ENCODE measurements at places on chromosomes 1 and 21.

DNA sequence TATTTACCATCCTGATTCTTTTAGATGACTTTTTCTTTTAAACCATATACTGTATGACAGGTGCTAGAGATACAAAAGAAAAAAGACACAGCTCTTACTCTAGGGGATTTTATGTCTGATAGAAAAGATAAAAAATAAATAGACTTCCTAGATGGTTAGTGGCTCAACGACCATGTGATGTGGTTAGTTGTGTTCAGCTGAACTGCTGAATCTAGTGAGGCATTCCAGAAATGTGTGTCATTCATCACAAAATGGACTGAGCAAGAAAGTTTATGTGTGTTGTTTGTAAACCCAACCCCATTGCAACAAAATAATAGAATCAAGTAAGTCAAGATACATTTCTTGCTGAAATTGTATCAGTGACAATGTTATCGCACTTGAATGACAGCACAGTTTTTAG is 205.8 kb upstream of the LYPLAL1 start:
- no peak for DNase-seq

- DNase-seq, result no peak
Measured at GRCh38 chr1:19567041-19567440, 77.1 kb upstream of the NBL1 start.

DNA sequence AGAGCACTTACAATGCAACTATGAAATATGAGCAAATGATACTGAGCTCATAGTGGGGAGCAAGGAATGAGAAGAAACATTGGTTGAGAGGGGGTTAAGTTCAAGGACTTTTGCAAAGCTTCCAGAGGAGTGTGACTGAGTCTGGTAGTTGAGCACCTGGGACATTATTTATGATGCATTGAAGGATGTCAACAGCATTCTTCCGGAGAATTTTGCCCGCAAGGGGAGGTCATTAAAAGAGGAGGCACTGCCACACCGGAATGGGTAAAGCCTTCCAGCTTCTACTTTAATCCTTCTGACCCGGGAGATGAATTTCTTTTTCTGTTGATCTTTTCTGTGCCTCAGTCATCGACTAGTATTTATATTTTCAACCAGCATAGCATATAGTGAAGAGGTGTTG is 208.4 kb upstream of the CAMK1G start:
- no peak for DNase-seq

GRCh38 chr1:67338642-67339041 is 31.0 kb downstream of the IL12RB2 start:
- DNase-seq, result no peak

- DNase-seq, result no peak
Measured at GRCh38 chr1:209633335-209633997, 18.8 kb downstream of the LAMB3 start.

Data from type B pancreatic cell (in vitro differentiated cells).